HAP-1 (cell line): ENCODE measurements at places on chromosomes 4 and X.

- DNase-seq = no peak
These were observed 58.3 kb downstream of the RAI2 start for GRCh38 chrX:17802756-17803155.

- no peak for DNase-seq
These were observed 575.5 kb downstream of the GBA3 start for GRCh38 chr4:23268072-23268771.

DNA sequence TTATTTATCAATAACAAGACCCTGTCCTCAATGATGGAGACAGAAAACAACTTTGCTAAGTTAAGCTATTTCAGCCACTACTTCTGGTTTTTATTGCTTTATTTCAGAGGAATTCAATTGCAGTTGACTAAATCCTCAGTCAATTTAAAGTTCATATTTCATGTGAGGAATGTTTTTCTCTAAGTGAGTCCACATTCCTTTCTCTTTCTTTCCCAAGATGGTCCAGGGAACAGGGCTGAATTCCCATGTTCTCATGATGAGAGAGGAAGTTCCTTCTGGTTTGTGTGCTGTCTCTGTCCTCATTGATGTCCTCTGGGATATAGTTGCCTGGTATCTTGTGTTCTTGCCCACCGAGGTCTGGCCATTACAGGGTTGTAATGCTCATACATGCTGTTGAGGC, 117.2 kb downstream of the SLIT2 start:
- DNase-seq = no peak

- no peak for DNase-seq
These were observed 26.2 kb downstream of the JADE1 start for GRCh38 chr4:128835498-128836222.

DNA sequence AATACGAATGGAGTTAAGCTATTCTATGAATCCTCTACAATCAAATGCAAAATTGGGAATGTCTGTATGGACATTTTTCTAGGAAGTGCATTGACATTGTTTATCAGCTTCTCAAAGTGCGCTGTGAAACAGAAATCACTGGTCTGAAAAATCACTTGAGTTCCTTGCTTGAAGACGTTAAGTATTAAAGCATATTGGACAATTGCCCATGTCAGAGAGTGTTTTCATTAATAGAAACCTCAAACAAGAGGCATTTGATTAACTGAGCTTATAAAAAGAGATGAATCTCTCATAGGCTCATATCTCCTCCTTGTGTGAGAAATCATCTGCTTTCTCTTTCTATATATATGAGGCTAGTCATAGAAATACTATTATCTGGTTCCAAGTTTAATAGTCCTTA, 692.1 kb upstream of the POU3F4 start:
- no peak for DNase-seq

- DNase-seq = no peak
These were observed 24.3 kb downstream of the RAI2 start for GRCh38 chrX:17836830-17837229.

- no peak for DNase-seq
These were observed 275.9 kb upstream of the FRG1 start for GRCh38 chr4:189664693-189665250.

GRCh38 chrX:67159437-67159836, 384.4 kb upstream of the AR start:
- no peak for DNase-seq

GRCh38 chr4:10144966-10145365, 28.4 kb upstream of the WDR1 start:
- no peak for DNase-seq

- peak; percentile 51 for DNase-seq
These were observed 49.7 kb upstream of the KLHL8 start for GRCh38 chr4:87270144-87270543.

DNA sequence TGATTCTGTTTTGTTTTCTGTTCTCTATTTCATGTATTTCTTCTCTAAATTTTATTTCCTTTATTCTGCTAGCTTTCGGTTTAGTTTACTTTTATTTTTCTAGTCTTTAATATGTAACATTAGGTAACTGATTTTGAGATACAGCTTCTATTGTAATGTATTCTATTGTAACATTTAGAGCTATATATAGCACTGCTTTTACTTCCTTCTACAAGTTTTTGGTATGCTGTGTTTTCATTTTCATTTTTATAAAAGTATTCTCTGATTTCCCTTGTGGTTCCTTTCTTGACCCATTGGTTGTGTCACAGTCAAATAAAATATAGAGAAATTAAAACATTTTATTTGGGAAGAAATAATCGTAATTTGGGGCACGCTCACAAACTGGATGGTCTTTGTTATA, 13.9 kb upstream of the CT47A1 start:
- DNase-seq = no peak

DNA sequence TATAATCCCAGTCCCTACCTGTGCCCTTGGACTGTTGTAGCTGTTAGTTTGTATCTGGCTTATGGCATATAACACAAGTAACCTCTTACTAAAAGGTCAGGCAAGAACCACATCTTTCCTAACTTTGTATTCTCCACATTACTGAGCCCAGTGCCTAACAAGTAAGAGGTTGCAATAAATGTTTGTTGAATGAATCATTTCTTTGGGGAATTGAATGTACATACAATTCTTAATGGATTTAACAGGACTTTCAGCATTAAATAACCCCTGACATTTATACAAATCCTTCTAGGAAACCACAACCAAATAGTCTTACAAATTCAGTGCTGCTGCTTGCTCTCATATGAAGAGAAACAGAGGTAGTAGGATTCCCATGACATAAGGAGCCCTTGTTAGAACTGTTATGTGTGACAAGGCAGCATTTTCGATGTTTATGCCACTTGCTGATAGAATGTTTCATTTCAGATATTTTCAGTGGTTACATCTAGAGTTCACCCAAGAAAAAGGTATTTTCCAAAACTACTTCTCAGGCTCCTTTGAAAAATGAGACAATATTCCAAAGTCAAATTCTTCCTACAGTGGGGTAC, 62.0 kb downstream of the MBNL3 start:
- no peak for DNase-seq

DNA sequence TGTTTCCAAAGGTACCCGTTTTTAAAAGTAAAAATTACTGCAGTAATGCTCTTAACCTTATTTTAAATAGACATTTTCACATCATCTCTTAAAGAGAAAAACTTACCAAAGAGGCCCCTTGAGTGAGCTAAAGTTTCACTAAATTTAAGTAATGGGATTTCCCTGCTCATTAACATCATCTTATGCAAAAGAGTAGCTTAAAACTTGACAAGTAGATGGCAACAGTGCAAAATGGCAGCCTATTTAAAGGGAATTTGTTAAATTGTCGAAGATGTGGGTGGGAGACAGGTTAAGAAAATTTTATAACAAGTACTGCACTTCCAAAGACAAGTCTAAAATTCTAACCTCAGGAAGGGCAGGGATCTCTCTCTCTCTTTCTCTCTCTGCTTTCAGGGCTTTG, 271.7 kb upstream of the LDB2 start:
- no peak for DNase-seq

GRCh38 chrX:13121020-13121555, 76.7 kb upstream of the FAM9C start:
- DNase-seq = no peak

DNA sequence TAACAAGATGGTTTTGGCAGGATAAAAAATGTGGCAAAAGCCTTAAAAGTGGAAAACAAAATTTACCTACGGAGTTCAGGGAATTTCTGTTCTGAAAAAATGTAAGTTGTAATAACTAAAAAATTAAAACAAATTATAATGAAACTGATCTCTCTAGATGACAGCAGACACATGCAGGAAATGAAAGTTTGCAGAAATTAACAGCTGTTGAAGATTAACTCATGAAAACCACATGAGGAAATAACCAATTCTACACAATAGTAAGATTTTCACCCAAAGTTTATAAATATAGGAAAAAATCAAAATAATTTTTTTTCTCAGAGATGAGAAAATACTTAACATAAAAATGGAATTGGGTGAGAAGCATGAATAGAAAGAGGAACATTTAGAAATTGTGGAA, 47.5 kb upstream of the UGT2B15 start:
- no peak for DNase-seq

DNA sequence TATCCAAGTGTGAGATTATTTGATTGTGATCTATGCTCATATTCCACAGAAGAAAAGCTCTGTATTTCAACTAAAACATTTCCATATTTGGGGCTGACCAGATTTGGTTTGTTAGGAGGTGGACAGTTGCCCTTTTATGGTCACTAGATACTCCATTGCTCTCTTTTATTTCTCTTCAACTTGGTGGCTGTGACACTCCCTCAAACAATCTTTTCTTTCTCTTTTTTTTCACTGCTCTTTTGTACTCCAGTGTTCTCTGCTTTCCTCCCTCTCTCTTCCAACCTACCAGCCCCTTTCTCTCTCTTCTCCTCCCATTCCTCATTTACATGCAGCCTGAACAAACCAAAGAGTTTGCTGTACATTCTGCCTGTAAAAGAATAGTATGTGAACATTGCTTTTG, 48.8 kb downstream of the RBPJ start:
- DNase-seq = peak; percentile 9

DNA sequence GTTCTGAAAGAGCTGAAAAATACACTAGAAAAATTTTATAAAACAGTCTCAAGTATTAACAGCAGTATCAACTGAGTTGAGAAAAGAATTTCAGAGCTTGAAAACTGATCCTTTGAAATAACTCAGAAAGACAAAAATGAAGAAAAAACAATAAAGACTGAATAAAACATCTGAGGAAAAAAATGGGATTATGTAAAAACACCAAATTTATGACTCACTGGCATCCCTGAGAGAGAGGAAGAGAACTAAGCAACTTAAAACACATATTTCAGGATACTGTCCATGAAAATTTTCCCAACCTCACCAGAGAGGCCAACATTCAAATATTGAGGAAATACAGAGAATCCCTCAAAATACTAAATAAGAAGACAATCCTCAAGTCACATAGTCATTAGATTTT, 22.9 kb downstream of the PABPC4L start:
- no peak for DNase-seq

DNA sequence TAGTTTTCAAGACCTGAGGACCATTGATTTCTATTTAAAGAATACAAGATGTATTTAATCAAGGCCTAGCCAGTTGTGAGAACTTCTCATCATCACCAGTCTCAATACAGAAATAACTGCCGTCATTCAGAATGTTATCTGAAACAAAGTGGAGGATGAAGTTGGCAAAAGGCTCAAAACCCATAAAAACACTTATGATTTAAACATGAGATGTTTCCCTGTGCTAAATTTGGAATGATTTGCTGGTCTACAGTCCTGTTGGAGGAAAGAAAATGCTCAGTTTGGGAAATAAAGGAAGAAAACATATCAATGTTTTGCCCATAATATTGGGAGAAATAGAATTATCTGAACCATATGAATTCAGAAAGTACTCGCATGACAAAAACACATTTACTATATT, 192.2 kb downstream of the ADGRA3 start:
- no peak for DNase-seq
